Left ventricle myocardium inferior (tissue), 1 donor: ENCODE measurements at places on chromosomes 16 and 17.
A peak's percentile ranks its signal among the peaks of the same experiment; 100 is the strongest.

- DNase-seq = no peak
Measured at GRCh38 chr16:24051125-24051524, 205.0 kb upstream of the CACNG3 start.

DNA sequence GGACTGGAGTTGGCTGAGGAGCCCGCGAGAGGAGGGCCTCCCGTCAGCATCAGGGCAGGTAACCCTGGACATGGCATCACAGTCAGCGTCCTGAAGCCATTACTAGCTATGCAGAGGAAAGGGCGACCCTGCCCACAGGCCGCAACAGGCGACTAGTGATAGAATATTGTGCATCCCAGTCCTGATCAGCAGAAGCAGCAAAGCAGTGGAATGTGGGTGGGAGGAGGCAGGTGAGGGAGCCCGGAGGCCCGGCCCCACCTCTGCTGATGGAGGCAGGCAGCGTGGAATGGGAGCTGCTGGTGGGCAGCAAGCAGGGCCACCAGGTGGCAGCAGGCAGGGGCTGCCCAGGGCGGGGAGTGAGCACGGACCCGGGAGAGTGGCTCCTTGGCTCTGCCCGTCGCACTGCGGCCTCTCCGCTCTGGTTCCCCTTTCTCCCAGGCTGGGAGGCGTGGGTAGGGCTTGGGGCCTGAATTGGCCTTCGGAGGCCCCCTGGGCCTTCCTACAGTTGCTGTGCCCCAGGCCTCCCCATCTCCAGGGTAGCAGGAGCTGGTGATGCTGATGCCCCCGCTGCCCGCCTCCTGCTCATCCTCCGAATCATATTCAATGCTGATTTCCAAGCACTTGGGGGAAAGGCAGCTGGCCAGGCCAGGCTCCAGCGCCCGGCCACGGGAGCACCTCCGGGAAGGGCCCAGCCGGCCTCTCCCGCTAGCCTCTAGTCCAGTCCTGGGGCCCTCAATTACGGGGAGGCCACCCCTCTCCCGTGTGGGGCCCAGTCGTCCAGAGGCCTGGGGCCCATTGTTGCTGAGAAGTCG, 20.2 kb downstream of the TSPOAP1 start:
- no peak for DNase-seq

DNA sequence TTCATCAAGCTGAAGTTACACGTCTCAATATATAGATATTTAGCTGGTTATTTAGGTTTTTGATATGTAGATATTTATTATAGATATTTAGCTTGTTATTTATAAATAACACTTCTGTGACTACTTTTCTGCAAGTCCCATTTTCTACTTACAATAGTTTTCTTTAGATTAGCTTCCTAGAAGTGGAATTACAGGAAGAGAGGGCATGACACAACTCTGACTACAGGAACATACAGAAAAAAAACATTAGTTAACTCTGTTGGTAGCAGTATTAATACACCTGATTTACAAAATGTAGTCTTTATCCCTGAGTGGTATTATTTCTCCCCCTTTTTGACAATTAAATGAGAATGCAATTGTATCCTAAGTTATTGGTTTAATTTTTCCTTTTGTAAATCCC, 21.2 kb upstream of the CCL1 start:
- DNase-seq = no peak

- no peak for DNase-seq
Measured at GRCh38 chr16:4058386-4058785, 57.9 kb downstream of the ADCY9 start.

GRCh38 chr16:88264641-88265285, 118.0 kb upstream of the ZNF469 start:
- DNase-seq = peak; percentile 93

- no peak for DNase-seq
Measured at GRCh38 chr17:27597188-27597580, 33.8 kb upstream of the LGALS9 start.

DNA sequence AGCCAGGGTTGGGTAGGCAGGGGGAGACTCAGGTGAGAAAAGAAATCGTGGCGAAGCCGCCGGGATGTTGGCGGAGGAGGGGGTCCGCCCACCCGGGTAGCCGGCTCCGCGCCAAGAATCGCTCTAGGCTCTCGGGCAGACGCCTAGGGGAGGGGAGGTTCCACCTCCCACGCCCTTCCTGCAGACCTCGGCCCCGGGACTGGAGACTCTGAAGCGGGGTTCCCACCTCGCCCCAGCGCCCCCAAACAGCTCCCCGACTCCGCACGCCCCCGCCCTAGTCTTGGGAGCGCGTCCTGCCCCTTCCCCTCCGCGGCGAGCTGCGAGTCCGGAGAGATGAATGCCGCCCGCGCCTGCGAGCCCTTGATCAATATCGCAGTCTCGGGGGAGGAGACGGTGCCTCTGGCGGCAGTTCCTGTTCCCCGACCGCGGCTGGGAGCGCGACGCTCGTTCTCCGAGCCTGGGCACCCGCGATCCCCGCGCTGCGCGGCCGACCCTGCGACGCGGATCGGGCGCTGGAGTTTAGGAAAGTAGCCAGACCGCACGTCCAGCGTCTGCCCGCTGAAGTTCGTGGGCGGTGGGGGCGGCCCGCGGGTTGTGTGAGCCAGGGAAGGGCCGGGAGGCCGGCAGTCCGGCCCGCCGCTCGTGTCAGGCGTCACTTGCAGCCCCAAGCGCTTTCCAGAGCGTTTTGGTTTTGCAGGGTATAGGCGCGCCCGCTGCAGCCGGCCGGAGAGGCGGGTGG, 790 bp downstream of the CRHR1 start:
- peak; percentile 17 for DNase-seq

GRCh38 chr17:31144428-31144827, 49.7 kb downstream of the NF1 start:
- DNase-seq = no peak

DNA sequence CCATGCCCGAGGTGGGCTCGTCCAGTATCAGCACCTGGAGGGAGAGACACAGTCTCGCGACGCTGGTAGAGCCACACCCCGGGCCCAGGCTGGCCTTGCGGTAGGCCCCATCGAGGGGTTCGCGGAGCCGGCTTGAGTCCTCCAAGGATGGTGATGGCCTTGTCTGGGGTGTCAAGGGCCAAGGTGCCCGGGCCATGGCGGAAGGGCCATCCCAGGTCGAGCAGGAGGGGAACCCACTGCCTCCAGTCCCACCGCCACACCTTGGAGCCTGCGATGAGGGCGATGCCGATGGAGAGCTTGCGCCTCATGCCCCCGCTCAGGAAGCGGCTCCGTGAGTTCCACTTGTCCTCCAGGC, 29.6 kb upstream of the RNPS1 start:
- DNase-seq = no peak

GRCh38 chr17:75551266-75551665, 25.8 kb downstream of the LLGL2 start:
- no peak for DNase-seq

DNA sequence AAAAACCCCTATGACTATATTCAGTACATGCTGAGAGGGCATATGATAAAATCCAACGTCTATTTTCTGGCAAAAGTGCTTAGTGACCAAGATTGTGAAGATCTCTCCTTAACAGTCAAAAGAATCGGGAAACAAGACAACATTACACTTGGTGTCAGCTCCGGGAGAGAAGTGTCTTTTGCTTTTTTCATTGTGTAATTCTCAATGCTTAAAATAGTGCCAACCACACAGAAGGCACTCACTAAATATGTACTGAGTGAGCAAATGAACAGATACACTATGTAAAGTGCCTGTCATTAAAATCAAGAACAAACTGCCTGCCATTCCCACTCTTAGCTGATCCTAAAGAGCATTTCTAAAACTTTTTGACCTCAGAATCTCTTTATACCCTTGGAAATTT, 34.1 kb downstream of the VPS53 start:
- no peak for DNase-seq

GRCh38 chr17:10613775-10614513, 43.2 kb downstream of the MYH3 start:
- no peak for DNase-seq

GRCh38 chr16:83117810-83118209, 491.0 kb downstream of the CDH13 start:
- no peak for DNase-seq

DNA sequence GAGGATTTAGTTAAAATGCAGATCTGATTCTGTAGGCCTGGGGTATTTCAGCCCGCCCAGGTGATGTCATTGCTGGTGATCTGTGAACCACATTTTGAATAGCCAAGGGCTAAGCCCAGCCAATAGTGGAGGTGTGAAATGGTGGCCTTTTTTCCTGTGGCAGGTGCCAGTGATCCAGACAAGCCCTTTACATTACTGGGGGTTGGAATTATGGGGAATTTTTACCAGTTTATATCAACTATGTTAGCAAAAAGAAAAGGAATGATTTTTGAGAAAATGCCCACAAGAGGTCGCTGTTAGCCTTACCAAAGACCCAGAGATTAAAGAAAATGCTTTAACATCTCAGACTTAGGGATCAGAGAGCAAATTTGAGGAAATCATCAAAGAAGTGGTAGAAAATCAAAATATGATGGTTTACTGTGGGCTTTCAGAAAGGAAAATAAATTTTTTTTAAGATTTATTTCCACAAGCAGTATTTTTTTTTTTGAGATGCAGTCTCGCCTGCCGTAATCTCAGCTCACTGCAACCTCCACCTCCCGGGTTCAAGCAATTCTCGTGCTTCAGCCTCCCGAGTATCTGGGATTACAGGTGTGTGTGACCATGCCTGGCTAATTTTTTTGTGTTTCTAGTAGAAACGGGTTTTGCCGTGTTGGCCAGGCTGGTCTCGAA, 3.9 kb downstream of the VPS35L start:
- no peak for DNase-seq

- no peak for DNase-seq
Measured at GRCh38 chr17:1746975-1747543, 4.4 kb downstream of the SERPINF2 start.

DNA sequence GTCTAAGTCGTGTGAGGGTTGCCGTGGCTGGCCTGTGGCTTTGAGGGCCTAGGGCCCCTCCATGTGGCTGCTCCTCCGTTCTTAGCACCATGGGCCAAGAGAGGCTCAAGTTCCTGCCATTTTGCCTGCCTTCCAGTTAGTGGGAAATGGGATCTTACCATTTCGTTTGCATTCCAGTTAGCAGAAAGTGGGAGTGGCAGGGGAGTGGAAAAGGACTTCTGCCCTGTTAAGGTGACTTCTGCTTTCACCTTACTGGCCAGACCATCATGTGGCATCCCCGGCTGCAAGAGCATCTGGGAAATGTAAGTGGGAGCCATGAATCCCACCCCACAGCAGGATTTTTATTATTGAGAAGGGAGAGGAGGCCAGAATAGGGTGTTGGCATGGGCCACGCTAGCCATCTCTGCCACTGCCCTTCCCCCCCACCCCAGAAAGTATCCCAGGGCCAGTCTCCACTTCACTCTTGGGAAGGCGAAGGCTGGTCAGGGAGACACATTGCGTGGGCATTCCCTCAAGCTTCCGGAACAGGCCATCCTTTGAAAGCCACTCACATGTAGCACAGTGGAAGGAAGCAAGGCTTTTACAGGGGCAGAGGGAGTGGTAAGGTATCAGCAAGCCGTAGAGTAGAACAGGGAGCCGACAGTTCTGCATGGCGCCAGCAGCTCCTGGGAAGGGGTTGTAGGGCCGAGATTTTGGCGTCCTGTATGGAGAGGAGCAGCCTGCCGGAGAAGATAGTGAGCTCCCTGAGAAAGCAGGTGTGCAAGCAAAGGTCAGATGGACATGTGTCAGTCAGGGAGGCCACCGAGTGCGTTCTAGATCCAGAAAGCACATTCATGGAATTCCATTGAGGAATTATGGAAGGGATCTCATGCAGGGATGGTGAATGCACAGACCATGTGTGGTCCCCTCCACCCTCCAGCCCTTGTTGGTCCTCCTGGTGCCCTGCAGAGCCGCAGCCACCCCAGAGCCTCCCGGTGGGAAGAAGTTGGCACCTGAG, 33.4 kb downstream of the CMIP start:
- DNase-seq = peak; percentile 10
